ENCODE measurements at places on chromosomes 7 and 10.

DNA sequence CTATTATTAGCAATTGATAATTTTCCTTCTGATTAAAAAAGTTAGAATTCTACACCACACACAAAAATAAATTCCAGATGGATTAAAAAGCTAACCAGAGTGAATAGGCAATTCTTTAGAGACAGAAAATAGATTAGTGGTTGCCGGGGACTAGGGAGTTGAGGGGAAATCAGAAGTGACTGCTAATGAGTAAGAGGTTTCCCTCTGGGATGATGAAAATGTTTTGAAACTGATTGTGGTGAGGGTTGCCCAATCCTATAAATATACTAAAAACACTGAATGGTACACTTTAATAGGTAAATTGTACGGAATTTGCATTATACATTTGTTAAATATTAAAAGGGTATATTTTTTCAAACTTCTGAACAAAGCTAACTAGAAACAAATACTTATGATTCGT is 214.9 kb downstream of the GPAM start:
- DNase-seq, result no peak

DNA sequence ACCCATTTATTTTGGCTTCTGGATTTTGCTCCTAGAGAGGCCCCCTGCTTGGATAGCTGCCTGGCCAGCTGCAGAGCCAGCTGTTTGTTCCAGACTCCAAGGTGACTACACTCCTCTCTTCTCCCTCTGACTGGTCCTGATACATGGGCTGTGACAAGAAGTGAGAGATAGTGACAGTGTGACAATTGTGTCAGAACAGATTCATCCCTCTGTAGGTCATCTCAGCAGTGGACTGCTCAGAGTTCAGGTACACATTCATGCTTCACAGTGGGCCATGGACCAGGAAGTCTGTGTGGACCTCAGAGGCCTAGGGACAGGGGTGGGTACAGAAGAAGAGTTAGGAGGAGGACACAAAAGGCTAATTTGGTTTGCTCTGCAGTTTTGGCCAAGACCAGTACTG is 188.2 kb upstream of the MKLN1 start:
- no peak for DNase-seq

DNA sequence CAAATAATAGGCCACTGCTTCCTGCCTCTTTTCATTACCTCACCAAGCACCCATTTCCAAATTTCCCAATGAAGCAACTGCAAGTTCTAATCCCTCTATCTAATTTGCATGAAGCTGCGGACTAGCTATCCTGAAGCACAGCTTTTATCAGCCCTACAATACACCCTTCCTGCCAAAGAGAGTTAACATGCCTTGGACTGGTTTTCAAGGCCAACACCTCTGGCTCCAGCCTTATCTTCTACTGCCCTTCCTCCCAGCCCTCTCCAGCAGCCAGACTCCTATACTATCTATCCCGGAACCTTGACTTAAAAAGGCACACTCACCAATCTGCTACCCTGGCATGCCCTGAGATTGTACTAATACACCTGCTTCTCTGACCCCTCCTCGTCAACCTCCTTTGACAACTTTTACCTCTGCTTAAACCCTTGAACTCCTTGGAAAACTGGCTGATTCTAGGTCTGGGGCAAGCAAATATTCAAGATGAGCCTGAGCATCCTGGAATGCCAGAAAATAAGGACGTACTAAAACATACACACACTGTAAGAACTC is 73.4 kb downstream of the SGMS1 start:
- DNase-seq, result no peak

DNA sequence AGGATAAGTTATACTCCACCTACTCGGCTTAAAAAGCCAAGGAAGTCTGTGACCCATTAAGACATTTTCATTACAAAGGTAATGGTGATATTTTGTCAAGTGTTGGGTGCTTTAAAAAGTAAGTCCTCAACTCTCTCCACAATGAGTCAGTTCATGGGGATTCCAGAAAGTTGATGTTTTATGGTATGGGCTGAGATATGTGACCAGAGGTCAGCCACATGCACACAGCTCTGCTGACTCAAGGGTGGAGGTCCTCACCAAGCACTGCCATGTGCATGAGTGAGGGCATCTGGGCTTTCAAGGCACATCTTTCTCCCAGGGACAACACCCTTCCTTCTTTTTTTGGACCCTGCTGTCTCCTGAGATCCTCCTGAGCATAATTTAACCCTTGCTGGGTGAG is 292.9 kb downstream of the PTEN start:
- no peak for DNase-seq

DNA sequence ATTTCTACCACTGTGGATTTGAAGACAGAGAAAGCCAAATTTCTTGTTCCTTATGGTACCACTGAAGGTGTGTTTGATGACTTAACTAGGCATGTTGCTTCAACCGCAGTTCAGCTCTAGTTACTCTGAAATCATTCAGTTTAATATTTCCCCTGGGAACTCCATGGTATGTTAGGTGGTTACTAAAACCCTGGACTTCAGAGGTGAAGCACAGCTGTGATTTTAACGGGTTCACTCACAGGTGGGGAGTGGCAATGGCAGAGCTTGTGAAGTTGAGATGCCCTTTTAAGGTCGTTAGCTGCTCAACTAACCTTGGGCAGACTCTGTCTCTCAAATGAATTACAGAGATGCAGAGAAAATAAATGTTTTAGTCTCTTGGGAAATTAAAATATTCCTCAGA is 163.6 kb upstream of the PHYHIPL start:
- no peak for DNase-seq

DNA sequence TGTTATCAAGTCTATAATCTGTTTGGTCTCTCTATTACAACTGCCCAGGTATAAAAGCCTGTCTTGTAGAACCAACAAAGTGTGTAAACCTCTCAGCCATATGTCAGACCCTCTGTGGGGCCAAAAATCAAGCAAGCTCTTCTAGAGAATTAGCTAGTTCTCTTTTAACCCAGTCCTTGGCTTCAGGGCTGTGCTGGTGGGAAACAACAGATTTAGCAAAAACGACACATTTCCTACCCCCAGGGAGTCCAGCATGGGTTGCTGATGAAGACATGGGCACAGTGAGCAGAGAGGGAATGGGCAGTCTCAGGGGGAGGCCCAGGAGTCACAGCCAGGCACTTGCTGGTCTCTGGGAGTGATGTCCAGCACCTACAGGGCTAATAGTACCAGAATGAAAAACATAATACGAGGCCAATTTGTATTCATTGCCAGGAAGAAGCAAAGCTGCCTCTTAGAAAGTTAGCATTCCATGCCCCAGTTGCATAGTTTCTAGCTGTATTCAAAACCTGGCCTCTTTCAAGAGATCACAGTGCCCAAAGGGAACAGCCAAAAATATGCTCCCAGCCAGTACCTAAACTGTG is 80.1 kb downstream of the FRMD4A start:
- DNase-seq, result no peak

- DNase-seq, result no peak
Measured at GRCh38 chr7:82397879-82398524, 45.6 kb downstream of the CACNA2D1 start.

- no peak for DNase-seq
Measured at GRCh38 chr7:141023295-141023694, 8.5 kb upstream of the MRPS33 start.

DNA sequence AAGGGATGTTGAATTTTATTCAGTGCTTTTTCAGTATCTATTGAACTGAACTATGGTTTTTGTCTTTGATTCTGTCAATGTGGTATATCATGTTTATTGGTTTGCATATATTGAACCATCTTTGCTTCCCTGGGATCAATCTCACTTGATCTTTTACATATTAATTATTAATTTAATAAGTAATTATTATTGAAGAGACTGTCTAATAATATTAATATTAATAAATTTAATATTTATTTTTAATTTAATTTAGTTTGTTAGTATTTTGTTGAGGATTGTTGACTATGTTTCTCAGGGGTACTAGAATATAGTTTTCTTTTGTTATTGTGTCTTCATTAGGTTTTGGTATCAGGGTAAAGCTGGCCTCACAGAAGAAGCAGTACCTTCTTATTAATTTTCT is 26.5 kb upstream of the TRA2A start:
- no peak for DNase-seq

- no peak for DNase-seq
Measured at GRCh38 chr10:36126076-36126475, 484.0 kb upstream of the FZD8 start.

DNA sequence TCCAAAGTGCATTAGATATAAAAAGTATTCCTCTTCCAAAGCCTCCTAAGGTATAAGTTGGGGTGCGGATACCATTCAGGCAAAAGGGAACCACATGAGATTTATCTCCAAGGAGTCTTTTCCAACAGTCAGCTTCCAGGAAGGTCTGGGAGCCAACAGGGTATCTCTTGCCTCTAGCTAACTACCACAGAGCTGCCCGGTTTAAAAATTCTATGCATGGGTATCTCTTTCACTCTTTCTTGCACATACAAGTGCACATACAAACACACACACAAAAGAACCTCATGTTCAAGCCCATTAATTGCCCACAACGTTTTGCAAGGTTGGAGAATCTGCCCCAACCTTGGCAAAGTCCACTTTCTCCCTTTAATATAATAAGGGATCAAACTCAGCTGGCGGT is 80.7 kb downstream of the CDK6 start:
- no peak for DNase-seq

DNA sequence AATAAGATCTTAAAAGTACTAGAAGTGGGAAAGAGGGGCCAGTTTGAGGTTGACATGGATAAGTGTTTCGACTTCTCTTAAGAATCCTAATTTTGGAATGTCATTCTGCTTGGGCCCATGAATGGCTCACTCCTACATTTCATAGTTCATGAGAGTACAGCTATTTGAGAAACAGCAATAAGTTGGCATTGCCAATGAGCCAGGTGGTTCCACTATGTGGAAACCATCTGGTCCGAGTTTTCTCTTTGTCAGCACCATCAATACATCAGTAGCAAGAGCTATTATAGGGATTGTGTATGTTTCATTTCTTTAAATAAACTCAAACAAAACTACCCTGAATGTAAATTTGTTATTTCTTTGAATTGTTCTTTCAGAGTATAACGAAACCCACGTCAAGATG is 78.1 kb upstream of the NEBL start:
- DNase-seq, result no peak

- DNase-seq, result no peak
Measured at GRCh38 chr10:91349381-91349780, 60.8 kb upstream of the HECTD2 start.

GRCh38 chr7:111997546-111997945 is 208.7 kb downstream of the DOCK4 start:
- no peak for DNase-seq

DNA sequence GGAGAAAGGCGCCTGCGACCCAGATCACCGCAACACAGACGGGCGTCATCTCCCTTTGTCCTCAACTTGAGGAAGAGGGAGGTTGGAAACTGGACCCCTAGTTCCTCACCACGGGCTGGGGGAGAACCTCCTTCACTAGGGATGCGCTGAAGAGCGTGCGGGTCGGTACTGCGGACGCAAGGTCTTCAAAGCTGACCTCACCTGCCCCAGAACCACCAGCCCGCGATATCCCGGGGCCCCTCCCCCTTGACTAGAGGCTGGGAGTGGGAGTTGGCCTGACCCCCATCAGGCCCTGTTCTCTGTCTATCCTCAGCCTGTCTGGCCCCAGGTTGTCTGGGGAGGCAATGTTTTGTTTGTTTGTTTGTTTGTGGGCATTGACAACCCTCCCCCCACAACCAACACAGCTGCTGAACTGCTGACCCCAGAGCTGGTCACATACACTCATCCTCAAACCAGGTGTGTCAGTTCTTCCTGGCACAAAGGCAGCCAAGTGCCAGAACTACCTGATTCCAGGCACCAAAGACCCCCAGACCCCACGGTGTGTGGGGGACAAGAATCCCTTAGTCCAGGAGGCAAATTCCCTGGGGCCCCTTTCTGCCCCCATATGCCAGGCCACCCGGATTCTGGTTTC is 2.9 kb downstream of the NPM3 start:
- no peak for DNase-seq

GRCh38 chr7:141550386-141551093 is 670 bp upstream of the AGK start:
- DNase-seq, result no peak

- DNase-seq, result no peak
Measured at GRCh38 chr10:70321233-70321632, 37.4 kb upstream of the NPFFR1 start.

GRCh38 chr10:75801121-75801520 is 369.7 kb downstream of the LRMDA start:
- DNase-seq, result no peak

DNA sequence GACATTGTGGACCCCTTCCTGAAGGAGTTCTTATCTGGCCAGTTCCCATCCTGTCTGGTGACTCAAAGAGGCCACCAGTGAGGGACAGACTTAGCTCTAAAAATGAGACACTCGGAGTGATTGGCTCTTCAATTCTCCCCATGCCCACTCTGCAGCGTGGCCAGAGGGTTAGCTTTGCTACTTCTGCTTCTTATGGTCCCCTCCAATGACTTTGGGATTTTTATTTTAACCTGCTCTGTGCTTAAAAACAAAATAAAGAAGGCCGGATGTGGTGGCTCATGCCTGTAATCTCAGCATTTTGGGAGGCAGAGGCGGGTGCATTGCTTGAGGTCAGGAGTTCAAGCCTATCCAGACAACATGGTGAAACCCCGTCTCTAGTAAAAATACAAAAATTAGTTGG is 573.0 kb upstream of the AUTS2 start:
- DNase-seq, result no peak

DNA sequence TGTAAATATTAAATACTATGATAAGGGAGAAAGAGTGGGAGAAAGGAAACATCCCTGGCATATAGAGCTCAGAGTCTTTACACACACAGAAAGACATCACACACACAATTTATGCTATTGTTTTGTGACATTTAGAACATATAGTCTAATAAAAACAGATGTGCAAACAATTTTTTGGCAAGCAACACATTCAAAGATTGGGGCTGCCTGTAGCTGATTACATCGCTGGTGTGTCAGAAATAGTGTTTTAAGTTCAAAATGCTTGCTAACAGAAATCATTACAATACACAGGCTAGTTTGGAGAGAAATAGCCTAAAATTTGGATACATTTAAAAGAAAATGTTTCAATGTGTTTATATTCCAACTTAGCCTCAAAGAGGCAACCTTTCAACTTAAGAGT is 256.7 kb upstream of the NPVF start:
- no peak for DNase-seq

DNA sequence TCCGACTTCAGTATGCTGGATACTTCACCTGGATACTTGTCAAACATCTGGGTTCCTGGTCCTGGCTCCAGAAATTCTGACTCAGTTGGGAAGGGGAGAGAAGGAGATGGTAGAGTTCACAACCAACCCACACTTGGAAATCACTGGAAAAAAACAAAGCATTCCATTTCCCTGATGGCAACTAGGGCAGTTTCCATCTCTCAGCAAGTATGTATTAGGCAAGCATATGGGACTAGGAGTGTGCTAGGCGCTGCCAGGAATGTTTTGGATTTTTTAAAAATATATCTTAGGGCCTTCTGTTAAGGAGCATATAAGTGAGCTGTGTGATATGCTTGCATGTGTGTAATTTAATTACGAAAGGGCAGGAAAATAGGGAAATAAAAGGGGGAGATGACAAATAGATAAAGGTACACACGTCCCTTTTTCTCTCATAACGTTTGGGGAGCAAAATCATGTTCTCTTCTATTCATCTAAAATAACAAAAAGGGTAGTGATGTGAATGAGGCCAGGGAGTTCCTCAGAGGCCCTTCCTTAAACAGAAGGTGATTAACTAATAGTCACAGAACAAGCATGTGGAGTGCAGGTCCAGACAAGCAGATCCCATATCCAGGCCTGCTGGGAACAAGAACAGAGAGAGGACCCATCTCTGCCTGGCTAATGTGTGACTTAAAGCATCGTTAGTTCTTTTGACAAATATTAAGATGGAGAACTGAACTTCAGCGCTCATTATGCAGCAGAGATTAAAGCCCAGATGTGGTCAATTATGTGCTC is 64.5 kb upstream of the NFE2L3 start:
- no peak for DNase-seq
